ENCODE measurements at places on chromosomes 2 and 18.

DNA sequence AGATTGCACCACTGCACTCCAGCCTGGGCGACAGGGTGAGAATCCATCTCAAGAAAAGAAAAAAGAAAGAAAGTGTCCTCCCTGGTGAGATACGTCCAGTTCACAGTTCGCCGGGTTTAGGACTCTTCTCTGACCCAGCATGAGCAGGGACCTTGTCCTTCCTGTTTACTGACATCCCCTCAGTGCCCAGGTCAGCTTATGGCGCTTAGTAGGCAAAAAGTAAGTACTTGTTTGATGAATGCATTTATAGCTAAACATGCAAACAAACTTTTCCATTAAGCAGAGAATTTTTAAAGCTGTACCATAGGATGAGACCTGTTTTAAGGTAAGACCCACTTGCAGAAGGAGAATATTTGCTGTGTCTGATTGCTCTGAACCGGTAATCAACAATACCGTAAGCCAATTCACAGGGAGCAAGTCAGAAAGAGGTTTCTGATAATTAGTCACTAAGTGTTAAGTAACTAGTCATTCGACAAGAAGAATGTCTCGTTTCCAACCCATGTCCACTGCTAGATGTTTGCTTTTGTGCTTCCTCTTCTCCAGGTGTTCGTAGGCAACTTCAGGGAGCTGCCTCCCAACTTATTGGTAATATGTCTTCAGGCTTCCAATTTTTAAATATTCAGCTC, 40.0 kb downstream of the MOGAT1 start:
- no peak for DNase-seq

- no peak for DNase-seq
These were observed 41.1 kb downstream of the ASB1 start for GRCh38 chr2:238467792-238468191.

DNA sequence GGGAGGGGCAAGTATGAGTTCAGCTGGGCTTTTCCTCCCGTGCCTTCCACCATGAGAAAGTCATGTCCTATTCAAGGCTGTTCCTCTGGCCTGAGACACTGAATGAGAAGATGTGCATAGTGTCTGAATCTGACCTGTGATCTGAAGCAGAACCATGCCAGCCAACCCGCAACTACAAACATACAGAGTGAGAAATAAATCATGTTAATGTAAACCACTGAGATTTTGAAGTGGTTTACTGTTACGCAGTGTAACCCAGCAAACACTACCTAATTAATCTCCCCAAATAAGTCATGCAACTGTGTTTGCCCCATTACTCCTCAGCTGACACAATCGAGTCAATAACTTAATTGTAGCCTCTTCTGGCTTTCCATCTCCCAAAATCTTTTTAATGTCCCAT, 49.2 kb downstream of the METTL4 start:
- no peak for DNase-seq

DNA sequence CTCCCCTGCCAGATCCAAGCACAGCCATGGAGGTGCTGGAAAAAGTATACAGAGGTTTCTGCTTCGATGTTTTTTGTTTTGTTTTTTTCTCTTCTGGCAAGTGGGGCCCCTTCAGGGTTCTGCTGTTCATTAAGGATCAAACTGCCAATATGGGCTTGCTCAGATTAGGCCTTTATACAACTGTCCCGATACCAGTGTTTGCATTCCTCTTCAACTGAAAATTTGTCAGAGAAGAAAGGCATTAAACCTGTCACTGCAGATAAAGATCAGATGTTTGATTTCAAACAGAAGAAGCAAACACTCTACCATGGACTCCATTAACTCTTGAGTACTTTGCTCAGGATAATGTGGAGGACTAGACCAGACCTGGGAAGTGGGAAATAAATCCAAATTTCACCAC, 396.0 kb upstream of the SMIM21 start:
- no peak for DNase-seq

DNA sequence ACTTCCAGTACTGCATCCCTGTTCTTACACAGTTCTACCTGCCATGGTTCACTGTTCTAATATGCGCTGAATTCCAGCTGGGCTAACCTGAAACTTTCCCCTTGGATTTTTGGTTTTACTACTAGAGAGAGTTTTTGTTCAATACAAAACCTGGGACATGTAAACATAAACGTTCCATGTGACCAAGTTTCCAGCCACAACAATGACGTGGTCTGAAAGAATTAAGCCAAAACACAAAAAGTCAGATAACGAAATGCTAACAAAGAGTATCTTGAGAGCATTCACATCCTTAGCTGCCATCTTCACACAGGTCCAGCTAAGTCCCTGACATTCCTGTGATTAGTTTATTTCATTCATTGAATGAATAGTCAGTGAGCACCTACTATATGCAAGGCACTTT, 467.0 kb upstream of the PKDCC start:
- no peak for DNase-seq

DNA sequence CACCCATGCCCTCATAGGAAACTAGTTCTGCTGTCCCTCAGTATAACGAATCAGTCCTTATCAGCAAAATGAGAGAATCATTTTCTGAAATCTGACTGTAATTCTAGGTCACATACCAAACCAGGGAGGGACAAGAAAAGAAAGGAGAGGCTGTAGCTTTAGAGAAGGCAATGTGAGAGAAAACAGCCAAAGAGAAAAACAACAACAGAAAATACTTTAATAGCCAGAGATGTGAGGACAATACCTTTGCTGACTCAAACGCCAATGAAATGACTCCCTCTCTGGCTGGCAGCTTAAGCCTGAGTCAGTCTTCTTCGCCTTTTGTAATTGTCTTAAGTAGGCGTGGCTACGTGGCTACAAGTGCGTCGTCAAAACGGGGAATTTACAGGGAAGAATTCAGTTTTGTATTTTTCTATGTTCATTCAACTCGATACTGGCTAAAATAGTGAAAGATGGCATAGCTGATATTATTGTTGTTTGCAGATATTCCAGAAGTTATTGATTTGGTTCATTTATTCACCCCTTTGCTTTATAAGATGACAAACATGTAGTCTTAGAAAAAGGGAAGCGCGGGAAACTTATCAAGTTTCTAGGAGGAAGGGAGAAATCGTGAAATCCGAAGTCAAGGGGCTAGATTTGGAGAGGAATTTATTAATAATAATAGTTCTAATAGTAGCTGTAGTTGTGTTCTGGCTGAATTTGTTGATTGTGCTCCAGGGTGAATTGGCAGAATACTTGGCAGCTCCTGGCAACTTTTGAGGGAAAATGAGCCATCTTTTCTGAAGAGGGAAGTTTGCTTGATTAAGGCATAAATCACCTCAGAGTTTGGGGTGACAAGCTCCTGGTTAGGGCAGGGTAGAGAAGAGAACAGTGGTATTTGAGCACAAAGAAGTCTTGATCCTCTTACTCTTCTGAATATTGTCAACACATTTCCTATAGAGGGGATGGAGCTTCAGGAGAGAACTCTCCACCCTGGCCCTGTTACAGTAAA, at the start of gene IL1A:
Gene IL1A, minus strand, starts transcription at position 295 of the 991 bp plus-strand sequence. CDS start 723 bp downstream, outside the sequence.
- peak; percentile 16 for DNase-seq

DNA sequence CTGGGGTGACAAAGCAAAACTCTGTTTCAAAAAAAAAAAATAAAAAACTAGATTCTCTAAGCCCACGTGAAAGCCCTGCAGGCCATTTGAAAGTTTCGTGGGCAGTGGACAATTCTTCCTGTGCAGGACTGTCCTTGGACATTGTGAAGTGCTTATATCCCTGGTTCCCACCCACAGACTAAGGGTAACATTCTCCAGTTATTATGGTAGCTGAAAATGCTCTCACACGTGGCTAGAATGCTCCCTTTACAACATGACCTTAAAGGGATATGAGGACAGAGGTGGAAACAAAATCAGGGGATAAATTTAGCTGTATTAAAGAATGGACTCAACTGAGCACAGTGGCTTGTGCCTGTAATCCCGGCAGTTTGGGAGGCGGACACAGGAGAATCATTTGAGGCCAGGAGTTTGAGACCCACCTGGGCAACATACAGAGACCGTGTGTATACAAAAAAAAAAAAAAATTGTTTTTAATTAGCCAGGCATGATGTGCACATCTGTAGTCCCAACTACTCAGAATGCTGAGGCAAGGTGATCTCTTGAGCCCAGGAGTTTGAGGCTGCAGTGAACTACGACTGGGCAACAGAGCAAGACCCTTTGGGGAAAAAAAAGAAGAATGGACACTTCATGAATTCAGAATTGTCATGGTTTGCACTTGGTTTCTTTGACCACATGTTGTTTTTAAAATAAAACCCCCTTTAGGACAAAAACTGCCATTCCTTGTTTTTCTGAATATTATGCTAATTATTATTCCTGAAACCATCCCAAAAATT, 167.9 kb downstream of the MGAT5 start:
- no peak for DNase-seq

GRCh38 chr2:4662161-4662779, 958.9 kb downstream of the DCDC2C start:
- DNase-seq, result no peak

DNA sequence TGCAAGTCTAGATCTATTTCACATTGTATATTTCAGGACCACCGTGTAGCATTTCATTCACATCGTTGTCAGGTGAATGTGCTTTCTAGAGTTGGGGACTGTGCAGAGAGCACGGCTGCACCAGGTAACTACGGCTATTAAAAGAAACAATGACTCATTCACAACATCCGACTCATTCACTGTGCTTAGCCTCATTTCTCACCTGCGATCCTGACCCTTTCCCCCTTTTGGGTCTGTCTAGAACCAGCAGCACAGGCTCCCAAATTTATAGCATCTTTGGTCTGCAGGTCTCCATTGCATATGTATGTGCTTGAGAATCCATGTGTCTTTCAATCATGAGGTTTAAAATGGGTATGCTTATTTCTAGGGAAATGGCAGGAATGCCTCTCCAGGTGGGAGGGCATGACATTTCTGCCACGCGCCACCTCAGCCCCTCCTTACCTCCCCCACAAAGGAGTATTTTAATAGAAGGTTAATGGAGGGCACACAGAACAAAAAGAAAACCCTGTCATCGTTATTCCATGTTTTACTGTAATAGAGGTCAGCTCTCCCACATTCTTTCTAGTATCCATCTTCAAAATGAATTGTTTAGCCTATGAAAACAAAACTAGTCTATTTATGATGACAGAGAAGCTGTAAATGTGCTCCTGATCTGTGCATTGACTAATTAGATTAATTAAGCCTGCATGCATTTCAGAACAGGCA, 246.7 kb upstream of the EPHA4 start:
- no peak for DNase-seq

GRCh38 chr18:41576643-41577042, 378.4 kb upstream of the PIK3C3 start:
- no peak for DNase-seq
